ENCODE measurements at places on chromosomes 4 and X.

DNA sequence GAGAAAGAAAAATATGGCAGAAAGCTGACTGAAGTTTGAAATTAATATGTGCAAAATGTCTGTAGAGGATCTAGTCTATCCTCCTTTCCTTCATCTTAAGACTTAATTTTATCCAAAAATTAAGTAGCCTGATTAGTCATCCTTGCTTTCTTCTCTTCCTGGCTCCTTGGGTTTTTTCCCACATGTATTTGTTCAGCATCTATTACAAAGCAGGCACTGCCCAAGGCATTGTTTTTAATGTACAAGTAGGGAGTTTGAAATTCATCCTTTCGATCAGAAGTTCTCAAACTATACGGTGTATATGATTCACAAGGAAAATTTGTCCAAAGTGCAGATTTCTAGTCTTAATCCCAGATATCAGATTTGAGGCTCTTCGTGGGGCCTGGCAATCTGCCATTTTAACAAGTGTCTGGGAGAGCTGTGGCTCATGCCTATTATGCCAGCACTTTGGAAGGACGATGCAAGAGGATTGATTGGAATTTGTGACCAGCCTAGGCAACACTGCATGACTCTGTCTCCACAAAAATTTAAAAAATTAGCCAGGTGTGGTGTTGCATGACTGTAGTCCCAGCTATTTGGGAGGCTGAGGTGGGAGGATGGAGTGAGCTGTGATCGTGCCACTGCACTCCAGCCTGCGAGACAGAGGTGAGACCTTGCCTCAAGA lies 19.4 kb upstream of the YTHDC1 start:
- no peak for DNase-seq

DNA sequence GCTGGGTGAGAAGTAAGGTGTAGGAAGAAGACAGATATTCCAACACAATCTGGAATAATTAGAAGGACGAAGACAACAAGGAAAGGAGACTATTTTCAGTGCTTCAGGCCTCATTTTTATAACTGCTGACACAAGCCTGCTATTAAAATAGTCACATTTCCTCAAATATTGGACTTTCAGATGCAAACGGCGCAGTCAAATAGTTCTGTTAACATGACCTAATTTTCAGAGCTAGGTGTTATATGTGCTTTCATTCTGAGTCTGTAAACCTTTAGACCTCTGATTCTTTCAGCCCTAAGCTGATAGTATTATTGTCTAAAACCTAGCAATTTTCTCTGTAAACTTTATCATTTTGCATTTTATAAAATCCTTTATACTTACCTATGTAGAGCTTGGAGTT lies 261.5 kb downstream of the IL1RAPL1 start:
- DNase-seq: no peak

GRCh38 chr4:169189372-169189771 lies 81.4 kb downstream of the SH3RF1 start:
- DNase-seq: no peak

DNA sequence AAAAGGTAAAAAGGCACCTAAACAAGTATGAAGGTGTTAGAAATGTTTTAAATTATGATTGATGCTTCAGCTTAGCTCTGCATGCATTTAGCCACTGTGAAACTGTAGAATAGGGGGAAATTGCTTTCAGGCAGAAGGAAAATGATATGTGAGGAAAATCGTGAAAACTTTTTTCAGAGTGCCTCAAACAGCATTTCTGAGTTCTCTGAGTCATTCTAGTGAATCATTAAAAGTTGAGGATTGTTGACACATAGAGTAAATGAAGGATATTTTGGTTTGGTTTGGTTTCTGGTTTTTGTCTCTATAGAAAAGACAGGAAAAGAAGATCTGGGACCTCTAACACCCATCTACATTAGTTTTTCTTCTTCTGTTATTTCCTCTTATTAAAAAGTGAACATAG lies 332.5 kb upstream of the TRAM1L1 start:
- DNase-seq: no peak

GRCh38 chr4:1727117-1728031 lies 6.1 kb downstream of the TACC3 start:
- no peak for DNase-seq
